ENCODE measurements at places on chromosomes 7 and 10.

DNA sequence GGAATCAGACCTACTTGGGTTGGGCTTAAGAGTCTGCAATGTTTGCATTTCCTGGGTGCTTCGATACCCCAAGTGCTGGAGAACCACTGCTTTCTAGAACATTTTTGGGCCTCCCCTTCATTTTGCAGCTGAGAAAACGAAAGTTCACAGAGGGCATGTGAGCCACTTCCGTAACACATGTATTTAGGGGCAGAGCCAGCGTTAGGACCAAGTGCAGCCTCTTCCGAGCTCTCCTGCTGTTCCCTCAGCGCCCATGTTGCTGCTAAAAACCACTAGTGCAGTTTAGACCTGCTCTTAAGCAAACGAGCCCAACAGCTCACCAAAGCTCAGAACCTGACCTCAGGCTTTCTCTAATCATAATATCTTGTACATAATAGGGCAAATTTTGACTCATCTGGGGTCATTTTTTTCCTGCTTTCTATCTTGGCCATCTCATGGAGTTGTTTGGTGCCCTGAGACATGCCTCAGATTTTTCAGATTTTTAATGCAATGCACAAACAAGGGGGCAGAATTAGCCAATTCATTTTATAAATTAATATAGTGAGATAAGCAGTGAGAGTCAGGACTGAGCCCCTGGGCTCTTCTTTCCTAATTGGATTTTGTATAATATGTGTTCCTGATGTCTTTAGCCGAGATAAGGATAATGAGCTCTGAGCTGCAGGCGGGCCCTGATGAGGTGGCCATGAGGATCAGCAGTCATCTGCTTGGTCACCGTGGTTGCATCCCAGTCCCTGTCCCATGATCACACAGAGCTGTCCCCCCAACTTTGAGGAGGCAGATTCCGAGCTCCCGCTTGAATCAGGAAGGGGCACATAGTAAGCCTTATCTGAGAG is 12.9 kb downstream of the BAG3 start:
- DNase-seq = no peak

DNA sequence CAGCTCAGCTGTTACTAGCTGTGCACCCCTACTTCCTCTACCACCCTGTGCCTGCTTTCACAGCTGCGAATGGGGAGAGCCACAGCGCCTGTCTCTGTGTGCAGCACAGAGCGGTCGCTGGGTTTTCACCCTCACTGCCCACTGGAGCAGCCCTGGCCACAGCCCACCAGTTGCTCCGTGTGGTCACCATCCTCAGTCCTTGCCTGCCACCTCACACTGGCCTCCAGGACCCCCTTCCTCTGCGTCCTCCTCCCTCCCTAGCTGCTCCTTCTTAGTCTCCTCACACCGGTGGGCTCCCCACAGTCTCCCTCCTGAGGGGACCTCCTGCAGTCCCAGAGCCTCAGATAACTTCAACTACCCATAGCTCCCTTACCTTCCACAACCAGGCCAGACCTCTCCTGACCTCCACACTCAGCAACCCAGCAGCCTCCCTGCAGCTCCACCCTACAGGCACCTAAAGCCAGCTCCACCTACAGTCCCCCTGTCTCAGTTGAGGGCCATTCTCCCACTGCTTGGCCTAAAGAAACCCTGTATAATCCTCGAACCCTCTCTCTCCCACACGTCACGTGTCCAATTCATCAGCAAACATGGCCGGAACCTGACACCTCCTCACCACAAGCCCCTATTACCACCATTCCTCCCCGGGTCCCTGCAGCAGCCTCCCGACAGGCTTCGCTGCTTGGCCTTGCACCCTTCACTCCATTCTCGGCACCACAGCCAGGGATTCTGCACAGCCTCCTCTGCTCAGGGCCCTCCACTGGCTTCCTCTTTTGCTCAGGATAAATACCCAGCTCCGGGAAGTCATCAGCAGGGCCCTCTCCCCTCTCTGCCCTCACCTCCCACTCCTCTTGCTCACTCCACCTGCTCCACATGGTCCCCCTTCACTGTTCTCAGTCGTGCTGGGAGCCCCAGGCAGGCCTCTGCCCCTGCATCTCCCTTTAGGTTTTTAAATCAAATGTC is 28.1 kb downstream of the PLAC9 start:
- no peak for DNase-seq

DNA sequence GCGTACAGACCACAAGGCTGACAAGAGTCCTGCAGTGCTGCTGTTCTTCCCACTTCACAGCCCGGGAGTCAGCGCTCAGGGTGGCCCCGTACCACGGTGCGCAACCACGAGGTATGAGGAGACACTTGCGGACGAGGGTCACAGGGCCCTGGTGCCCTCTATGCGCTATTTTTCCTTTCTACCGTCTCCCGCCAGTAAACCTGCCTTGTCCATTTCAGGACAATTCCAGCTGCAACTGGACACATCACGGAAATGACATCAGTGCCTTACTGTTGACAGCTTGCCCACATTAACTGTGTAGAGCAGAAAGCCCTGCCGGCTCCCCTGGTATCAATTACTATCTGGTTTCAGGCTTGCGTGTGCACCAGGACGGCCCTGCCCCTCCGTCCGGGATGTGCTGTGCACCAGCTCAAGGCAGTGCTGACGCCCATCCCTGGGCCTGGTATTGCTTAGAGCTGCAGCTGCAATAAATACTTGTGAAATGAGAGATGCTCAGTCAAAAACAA is 65.1 kb downstream of the ZRANB1 start:
- peak; percentile 69 for DNase-seq

GRCh38 chr10:184911-185310 is 49.7 kb downstream of the ZMYND11 start:
- DNase-seq = peak; percentile 48

- DNase-seq = no peak
Observed at GRCh38 chr10:128863823-128864405, 603.1 kb upstream of the MGMT start.

DNA sequence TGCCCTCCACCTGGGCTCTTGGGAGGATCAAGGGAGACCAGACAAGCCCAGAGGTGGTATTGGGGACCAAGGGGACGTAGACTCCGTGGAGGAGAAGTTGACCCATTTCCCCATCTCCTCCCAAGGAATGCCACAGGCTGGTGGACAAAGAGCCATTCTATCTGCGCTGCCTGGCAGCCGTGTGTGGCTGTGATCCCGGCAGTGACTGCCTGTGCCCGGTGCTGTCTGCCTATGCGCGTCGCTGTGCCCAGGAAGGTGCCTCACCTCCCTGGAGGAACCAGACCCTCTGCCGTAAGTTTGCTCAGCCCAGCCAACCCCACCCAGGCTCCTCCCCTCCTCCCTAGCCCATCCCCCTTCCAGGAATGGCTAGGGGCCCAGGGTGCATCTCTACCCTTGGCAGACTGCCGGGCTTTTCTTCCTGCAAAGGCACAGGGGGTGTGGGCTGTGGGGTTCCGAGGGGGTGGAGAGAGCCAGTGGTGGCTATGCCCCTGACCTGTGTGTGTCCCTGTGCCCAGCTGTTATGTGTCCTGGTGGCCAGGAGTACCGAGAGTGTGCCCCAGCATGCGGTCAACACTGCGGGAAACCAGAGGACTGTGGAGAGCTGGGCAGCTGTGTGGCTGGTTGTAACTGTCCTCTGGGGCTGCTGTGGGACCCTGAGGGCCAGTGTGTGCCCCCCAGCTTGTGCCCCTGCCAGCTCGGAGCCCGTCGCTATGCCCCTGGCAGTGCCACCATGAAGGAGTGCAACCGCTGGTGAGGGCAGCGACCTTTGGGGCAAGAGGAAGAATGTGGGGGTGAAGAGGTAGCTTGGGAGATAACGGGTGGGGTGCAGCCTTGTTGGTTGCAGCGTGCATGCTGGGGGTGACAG is 10.2 kb upstream of the ZNF467 start:
- no peak for DNase-seq

DNA sequence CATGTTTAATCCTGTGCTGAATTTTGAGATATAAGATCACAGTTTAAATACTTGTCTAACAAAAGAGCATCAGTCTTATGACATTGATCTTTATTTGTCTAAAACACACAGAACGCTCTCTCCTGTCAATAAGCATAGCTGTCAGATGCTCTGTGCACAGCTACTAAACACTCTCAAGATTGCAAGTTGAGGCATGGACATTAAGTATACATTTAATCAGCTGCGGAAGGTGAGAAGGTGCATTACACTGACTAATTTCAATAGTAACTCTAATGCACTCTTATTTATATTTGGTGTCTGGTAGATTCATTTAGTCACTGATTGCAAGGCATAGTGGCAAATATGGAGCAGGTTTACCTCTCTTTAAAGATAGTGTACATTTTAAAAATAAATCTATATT is 580.3 kb upstream of the NRP1 start:
- DNase-seq = no peak

DNA sequence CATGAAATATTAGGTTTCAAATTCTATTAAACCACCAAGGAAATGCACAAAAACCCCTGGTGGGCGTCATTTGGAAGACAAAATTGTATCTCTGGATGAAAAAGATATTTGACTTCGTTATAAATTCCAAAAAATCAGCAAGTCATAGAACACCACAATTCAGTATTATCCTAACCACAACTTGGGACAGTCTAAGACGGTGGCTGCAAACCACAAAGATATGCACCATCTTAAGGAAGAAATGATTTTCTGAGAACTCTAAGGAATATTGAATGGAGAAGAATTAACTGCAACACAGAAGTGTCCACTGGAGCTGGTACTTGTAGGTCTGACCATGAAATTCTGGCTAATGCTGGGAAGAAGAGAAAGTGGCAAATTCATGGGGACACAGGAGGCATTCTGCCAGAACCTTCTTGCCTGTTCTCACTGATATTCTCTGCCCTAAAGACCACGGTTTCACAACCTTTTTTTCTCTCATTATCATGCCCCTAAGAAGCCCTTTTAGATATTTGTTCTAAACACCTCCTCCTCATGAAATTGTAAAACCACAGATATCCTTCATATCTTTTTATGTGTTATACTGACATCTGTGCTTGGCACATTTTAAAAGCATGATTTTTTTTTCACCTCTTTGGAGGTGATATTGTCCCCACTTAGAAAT is 92.9 kb downstream of the SFMBT2 start:
- no peak for DNase-seq

DNA sequence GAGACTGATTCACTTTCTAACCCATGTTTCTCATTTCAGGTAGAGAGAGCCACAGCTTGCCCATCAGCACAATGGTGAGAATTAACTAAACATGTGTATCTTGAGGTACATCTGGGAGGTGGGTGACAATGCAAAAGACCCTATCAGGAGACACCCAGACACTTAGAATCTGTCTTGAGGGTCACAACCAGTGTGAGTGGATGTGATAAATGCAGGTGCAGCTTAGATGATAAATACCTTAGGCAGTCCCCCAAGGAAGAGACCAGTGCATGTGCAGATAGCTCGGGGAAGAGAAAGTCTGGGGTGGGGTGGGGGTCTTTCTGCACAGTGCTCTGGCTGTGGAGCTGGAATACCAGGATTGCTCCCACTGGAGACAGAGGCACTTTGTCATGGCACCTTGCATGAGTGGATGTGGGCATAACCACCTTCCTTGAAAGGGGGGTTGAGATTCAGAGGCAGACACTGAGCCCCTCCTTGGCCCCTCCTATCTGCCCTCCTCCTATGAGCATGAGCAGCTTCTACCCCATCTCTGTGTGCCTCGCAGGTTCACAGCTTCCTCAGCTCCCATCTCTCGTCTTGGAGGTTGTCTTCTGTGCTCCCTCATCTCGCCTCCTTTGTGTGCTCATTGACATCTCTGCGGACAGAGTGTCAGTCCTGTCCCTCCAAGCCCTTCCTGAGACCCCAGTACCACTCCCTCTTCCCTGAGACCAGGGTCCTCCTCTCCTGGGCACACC is 349.8 kb downstream of the TCERG1L start:
- no peak for DNase-seq

DNA sequence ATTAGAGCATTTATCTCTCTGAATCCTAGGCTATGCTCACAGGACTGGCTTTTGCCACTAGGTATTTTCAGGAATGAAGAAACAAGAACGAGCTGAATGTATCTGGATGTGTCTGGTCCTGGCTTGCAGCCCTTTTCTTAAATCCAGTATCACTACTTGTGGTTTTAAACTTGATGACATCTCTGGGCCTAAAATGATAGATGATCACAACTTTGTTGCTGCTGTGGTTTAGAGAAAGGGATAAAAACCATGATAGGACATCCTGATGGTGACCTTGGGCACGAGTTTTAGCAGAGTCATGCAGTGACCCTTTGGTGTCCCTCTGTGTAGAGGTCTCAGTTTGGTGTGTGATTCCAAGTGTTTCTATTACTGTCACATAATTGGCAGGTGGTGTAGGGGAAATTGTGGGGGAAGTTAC is 31.7 kb upstream of the SEMA3C start:
- DNase-seq = peak; percentile 77

GRCh38 chr10:18523858-18524257 is 127.5 kb downstream of the NSUN6 start:
- no peak for DNase-seq

DNA sequence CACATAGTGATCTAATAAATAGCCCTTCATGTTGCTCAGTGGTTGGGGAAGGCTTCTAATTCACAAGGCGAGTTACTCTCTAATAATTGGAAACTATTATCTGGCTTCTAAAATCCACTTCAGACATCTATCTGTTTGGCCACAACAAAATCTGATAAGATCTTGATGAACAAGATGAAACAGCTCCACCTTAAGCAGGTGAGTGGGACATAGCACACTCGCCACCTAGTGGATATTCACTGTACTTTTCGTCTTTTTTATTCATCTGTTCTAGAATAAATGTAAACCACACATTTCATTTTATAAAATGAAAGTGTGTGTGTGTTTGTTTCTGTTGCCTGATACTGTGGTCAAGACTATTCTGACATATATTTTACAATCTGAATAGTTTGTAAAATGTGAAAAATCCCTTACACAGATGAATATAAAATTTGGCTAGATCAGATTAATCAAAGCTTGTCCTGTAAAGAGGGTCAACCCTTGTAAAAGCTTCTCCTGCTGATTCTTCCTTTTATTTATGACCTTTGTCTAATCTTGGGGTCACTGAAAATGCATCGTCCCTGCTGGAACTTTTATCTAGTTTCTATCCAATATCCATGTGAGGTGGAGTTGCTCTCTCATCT is 26.5 kb upstream of the CNTNAP2 start:
- DNase-seq = peak; percentile 19

DNA sequence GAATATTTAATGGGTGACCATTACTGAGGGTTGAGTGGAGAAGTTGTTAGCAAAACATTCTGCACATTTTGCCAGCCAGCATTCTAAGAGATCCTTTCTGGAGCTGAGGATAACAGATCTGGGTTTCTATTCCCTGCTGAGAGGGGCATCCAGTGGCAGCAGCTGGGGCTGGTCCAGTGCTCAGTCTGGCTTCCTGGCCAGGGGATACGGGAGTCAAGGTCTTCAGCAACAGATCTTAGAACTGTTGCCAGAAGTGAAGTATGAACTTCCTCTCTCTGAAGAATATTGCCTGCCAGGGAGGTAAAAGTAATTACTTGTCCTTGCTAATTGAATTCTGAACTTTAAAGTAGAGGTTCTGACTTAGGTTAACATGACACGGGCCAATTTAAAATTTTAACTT is 568.4 kb downstream of the REEP3 start:
- DNase-seq = no peak

GRCh38 chr10:127877699-127878098 is 15.0 kb downstream of the CLRN3 start:
- no peak for DNase-seq

DNA sequence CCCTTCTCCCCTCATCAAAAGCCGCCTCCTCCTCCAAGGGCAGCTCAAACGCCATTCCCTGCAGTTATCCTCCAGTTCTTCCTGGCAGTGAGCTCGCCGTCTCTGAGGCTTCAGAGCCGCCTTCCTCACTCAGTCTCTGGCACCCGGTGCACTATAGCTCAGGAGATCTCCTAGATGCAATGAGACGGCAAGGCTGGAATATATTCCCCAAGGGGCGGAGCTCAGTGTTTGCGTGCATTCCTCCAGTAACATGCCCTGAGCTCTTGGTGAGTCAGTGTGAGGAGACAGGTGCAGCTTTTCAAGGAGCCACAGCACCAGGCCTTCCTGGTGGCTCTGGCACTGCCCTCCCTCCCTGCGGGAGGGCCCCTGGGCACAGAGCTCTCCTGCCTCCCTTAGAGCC is 512.6 kb upstream of the FOXK1 start:
- DNase-seq = no peak
